Karpas-422 (cell line): ENCODE measurements at places on chromosomes 3 and 15. TPM values are rescaled to one million over a fixed set of nuclear protein-coding genes. Genes with fewer than 3 reads are reported as not detected.

COL7A1 gene
- 0.78 and 13.0 TPM in 2 replicates for total RNA-seq

NCK1 gene
- total RNA-seq, result 42.3 and 77.7 TPM in 2 replicates

GRCh38 chr15:41691471-41691870, 31.3 kb downstream of the MGA start:
- H3K4me3 ChIP-seq, result no peak overlapping the region
- H3K27me3 ChIP-seq, result no peaks in the 10 kb centered on the region
- peak overlapping the region; percentile 38 for H3K27ac ChIP-seq
- peaks cover 73% of the 10 kb centered on the region for H3K4me1 ChIP-seq
- H3K36me3 ChIP-seq, result peaks cover 3% of the 10 kb centered on the region; the same call in 1 of the 2 replicates
- DNase-seq, result no peak

CCDC33 gene
- total RNA-seq, result not detected in 2 replicates

- H3K27me3 ChIP-seq, result no peaks in the 10 kb centered on the region
- no peak overlapping the region for H3K4me3 ChIP-seq
- H3K4me1 ChIP-seq, result peaks cover 21% of the 10 kb centered on the region
- no peak for DNase-seq
- H3K27ac ChIP-seq, result no peak overlapping the region
Observed at GRCh38 chr3:61808526-61808925, 247.2 kb downstream of the PTPRG start.

DNA sequence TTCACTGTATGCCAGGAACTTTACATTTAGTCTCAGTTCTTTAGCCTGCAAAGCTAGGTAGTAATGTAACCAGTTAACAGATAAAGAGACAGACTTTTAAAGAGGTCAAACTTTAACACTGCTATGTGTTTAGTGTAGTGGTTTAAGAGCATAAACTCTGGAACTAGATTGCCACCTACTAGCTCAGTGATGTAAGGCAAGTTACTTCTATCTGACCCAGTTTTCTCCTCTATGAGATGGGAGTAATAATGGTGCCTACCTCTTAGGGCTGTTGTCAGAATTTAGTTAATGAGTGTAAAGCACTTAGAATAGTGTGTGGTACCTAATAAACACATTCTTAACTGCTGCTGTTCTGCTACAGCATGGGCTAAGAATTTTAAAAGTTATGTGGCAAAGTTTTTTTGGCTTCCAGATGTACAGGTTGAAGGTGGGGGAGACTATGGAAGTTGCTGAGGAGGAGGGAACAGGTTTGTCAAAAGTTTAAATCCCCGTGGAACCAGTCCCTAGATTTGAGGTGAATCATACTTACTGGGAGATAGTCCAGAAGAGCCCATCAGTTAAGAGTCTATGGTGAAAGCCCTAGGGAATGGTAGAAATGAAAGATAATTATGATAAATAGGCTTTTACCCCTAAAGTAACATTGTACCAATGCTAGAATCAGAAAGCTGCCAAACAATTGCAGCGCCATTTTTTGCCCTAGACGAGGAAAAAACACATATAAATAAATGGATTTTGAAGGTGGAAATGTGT, 13.9 kb downstream of the TSC22D2 start:
- no peak overlapping the region for H3K4me3 ChIP-seq
- no peaks in the 10 kb centered on the region for H3K27me3 ChIP-seq
- no peak overlapping the region for H3K27ac ChIP-seq
- DNase-seq, result no peak

TF gene
- total RNA-seq, result 0.36 and 1.6 TPM in 2 replicates

DNA sequence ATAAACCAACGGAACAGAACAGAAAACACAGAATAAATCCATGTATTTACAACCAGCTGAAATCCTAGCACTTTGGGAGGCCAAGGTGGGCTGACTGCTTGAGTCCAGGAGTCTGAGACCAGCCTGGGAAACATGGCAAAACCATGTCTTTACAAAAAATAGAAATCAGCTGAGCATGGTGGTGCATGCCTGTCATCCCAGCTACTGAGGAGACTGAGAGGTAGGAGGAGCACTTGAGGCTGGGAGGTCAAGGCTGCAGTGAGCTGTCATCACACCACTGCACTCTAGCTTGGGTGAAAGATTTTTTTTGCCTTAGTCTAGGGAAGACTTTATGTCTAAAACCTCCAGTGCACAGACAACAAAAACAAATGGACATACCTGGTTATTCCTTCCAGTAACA, 120.7 kb downstream of the STT3B start:
- H3K4me3 ChIP-seq, result no peak overlapping the region
- DNase-seq, result no peak
- no peaks in the 10 kb centered on the region for H3K27me3 ChIP-seq
- H3K27ac ChIP-seq, result no peak overlapping the region
- H3K36me3 ChIP-seq, result peaks cover 78% of the 10 kb centered on the region
- no peaks in the 10 kb centered on the region for H3K4me1 ChIP-seq

GRCh38 chr15:64837502-64837901, 4.2 kb upstream of the PLEKHO2 start:
- no peak overlapping the region for H3K27ac ChIP-seq
- H3K4me3 ChIP-seq, result no peak overlapping the region
- no peak for DNase-seq
- H3K27me3 ChIP-seq, result no peaks in the 10 kb centered on the region
- peaks cover 22% of the 10 kb centered on the region for H3K4me1 ChIP-seq

- H3K4me3 ChIP-seq, result no peak overlapping the region
- no peaks in the 10 kb centered on the region for H3K36me3 ChIP-seq
- peaks cover 6% of the 10 kb centered on the region for H3K4me1 ChIP-seq
- H3K27ac ChIP-seq, result no peak overlapping the region
- 0 out of 2 replicates have a peak, but pooled peaks cover 2% of the 10 kb centered on the region for H3K27me3 ChIP-seq
- DNase-seq, result no peak
Observed at GRCh38 chr3:127900536-127900935, 14.5 kb upstream of the KBTBD12 start.

TMCC1 gene
- total RNA-seq, result 14.1 and 23.0 TPM in 2 replicates

- no peaks in the 10 kb centered on the region for H3K4me1 ChIP-seq
- no peaks in the 10 kb centered on the region for H3K36me3 ChIP-seq
- no peak overlapping the region for H3K27ac ChIP-seq
- no peaks in the 10 kb centered on the region for H3K27me3 ChIP-seq
Observed at GRCh38 chr3:2099028-2099671, 484 bp downstream of the CNTN4 start.

- H3K36me3 ChIP-seq, result no peaks in the 10 kb centered on the region
- no peaks in the 10 kb centered on the region for H3K27me3 ChIP-seq
- H3K4me1 ChIP-seq, result peaks cover 12% of the 10 kb centered on the region
Observed at GRCh38 chr3:129238945-129239705, 10.3 kb upstream of the COPG1 start.

EEFSEC gene
- 10.1 and 18.2 TPM in 2 replicates for total RNA-seq

DNA sequence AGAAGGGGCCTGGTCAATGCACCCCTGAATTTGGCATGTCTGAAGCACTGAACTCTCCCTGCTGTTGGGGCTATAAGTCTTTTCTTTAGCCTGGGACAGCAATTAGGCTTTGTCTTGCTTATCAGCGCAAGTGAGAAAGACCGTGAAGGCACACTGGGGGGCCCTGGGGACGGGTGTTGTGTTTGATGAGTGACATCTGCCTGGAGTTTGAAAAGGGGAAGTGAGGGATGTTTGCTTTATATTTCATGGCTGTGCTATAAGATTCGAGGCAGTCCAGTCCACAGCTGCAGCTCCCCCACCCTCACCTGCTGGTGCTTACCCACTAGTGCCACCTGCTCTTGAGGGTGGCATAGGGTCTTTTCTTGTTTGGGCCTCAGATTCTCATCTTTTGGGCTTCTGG, 44.8 kb downstream of the CEMIP start:
- no peaks in the 10 kb centered on the region for H3K36me3 ChIP-seq
- DNase-seq, result peak; percentile 73
- H3K4me3 ChIP-seq, result no peak overlapping the region
- no peak overlapping the region for H3K27ac ChIP-seq
- no peaks in the 10 kb centered on the region for H3K27me3 ChIP-seq
- H3K4me1 ChIP-seq, result peaks cover 13% of the 10 kb centered on the region

IL17RC gene
- 0.54 and 2.5 TPM in 2 replicates for total RNA-seq

- DNase-seq, result no peak
- H3K27ac ChIP-seq, result no peak overlapping the region
- H3K36me3 ChIP-seq, result no peaks in the 10 kb centered on the region
- no peaks in the 10 kb centered on the region for H3K4me1 ChIP-seq
- no peak overlapping the region for H3K4me3 ChIP-seq
Observed at GRCh38 chr15:55044162-55044561, 152.6 kb downstream of the RSL24D1 start.

DNA sequence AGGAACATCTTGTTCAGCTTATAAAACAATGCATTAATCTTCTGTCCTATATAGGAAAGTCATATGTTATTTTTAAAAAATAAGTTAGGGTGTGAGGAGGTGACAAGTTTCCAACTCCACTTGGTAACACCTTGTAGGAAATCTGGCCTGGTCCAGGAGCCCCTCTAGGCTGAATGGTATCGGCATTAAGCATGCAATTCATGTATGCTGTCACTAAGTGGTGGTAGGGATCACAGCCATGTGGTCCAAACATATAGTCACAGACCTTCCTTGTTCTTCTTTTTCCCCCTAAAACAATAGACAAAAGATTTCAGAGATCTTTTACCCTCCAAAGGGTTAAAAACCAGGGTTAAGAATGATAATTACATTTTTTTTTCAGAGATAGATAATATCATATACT, 4.2 kb upstream of the APBA2 start:
- H3K4me1 ChIP-seq, result no peaks in the 10 kb centered on the region
- H3K4me3 ChIP-seq, result no peak overlapping the region

- H3K4me3 ChIP-seq, result no peak overlapping the region
- no peak overlapping the region for H3K27ac ChIP-seq
- H3K4me1 ChIP-seq, result no peaks in the 10 kb centered on the region
- H3K27me3 ChIP-seq, result no peaks in the 10 kb centered on the region
- no peaks in the 10 kb centered on the region for H3K36me3 ChIP-seq
Observed at GRCh38 chr15:96338766-96339618, 8.5 kb downstream of the NR2F2 start.

MEX3B gene
- 0.37 and 1.2 TPM in 2 replicates for total RNA-seq
